ENCODE measurements at places on chromosomes 7 and 10.

DNA sequence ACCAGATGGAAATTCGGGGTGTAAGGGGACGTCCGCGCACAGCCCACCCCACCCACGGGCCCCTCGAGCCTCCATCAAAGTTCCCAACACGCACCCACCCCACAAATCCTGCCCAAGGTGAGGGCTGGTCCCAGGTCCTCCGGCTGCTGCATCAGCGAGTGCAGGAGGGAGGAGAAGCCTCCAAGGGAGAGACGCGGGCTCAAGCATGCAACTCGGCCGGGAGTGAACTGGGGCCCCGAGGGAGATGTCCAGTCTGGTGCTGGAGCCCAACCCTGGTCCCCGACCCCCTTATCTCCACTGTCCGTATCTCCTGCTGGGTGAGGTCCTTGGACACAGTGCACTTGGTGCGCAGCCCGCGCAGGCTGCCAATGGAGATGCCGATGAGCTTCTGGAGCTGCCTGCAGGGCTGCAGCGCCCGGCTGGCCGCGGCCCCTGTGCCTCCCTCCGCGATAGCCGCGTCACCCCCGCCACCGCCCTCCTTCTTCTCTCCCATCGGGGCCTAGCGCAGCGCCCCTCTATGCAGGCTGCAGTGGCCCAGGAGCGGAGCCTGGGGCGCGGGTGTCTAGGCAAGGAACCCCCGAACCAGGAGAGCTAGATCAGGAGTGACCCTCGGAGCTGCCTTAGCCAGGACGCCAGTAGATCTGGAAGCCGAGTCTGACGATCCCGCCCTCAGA is 489.2 kb downstream of the ZNF33B start:
- DNase-seq, result no peak

- DNase-seq, result no peak
Observed at GRCh38 chr10:11667756-11668155, 56.3 kb upstream of the USP6NL start.

- no peak for DNase-seq
Observed at GRCh38 chr10:114042895-114043531, 653 bp upstream of the ADRB1 start.

DNA sequence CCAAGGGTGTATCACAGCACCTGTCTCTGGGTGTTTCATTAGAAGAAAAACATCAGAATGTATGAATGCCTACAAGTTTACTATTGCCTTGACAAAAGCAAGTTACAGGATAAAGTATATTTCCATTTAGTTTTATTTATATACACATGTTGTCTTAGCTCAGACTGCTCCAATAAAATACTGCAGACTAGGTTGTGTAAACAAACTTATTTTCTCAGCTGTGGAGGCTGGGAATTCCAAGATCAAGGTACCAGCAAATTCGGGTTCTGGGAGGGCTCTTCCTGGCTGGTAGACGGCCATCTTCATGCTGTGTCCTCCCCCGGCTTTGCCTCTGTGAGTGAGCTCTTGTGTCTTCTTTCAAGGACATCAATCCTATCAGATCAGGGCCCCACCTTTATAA is 77.1 kb upstream of the UNC5B start:
- DNase-seq, result no peak

- DNase-seq, result no peak
Observed at GRCh38 chr10:31912898-31913850, 15.5 kb downstream of the ARHGAP12 start.

DNA sequence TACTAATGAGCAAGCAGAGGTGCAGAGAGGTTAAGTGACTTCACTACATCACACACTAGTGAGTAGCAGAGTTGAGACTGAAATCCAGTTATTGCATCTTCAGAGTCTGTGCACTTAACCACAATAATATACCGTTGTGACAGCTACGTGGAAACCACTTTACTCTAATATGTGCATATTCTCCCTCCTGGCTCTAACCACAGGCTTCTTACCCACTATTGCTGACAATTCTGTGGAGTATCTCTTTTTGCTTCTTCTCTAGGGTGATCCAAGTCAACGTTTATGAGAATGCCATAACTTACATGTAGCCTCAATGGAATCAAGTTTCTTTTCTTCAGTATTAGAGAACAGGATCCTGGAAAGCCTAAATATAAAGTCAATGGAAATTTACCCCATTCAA is 64.2 kb upstream of the MEOX2 start:
- DNase-seq, result no peak

GRCh38 chr10:73439055-73439454 is 5.7 kb upstream of the MSS51 start:
- no peak for DNase-seq

GRCh38 chr7:71682841-71683781 is 551.2 kb downstream of the GALNT17 start:
- no peak for DNase-seq

DNA sequence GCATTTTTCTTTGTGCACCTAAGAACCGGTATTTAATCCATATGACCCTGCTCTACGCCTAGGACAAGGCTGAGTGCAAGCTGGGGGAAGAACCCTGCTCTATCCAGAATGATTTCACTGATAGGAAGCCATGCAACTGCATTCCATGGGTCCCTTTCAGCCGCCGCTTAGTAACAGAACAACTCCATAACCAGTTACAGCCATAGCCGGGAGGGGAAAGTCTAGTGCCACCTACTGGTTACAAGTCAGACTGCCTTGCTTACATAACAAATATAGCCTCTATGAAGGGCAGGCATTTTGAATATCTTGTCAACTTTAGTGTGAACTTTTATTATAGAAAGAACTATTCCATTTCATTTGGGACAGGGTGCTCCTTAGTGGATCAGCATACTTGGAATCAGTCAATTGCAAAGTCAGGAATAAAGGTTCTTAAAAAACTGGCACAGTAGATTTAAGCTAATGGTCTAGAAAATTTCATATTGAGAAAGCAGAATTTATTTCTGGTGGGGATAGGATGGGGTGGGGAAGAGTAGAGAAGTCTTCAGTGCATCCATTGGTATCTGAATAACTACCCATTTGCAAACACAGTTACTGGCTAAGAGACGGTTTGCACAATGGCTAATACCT is 521.7 kb downstream of the ADRA2A start:
- DNase-seq, result no peak

DNA sequence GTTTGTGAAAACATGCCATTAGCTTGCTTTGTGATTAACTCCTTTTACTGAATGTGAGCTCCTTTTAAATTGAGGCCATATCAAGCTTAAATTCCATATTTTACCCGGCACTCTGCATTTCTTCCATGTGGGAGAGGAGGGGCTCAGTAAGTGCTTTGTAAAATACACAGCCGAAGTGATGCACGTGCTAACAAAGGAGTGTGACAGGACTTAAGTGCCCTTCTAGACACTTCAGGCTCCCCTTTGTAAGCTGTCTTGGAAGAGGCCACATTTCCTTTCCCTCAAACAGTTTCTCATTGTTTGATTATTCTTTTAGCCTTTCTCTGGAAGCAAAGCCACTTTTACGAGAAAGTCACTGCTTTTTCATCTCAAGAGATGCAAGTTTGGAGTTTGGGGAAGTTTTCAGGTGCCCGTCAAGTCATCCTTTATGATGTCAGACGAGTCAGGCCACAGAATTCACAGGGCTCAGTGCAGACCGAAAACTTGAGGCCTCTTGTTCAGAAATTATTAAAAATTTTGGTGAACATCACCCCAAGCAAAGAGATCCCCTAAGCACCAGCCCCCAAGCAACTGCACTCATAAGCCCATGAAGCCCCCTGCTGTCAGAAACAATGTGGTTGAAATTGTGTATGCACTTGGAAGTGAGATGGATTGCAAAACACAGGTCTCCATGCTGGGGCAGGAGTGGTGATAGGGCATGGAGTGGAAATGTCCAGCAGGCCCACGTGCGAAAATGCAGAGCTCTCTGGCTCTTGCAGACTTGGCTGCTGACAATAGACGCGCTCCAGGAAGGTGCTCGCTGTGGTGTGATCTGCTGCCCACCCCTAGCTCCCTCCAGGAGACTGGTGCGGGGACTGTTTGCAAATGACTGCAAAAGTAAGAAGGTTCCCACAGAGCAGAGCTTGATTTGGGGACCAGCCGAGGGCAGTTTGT is 11.5 kb downstream of the IKZF1 start:
- no peak for DNase-seq
